ENCODE measurements at places on chromosomes 16 and 17.

DNA sequence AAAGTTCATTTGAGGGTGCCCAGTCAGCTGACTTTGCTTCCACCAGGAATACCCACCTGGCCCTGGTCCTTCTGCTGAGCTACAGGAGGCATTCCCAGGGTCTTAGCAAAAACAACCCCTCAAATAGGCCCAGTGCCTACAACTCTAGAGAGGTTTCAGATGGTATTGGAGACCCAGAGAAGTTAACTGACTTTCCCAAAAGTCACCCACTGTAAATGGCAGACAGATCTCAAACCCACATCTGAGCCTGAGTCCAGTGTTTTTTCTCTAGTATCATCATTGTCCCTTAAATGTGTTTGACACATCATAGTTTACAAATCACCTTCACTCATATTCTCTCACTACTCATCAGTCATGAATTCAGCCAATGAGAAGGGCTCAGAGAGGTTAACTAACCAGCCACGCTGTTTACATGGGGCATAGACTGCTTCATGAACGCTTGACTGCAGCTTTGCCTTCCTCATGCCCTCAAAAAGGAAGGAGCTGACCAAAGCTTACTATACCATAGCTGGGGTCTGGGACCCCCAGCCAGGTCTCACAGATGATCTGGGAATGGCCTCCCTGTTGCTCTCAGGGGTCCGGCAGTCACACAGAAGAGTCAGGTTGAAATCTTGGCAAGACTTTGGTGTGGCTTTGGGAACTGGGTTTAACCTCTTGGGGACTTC is 3.7 kb downstream of the PHOSPHO1 start:
- no peak for DNase-seq

DNA sequence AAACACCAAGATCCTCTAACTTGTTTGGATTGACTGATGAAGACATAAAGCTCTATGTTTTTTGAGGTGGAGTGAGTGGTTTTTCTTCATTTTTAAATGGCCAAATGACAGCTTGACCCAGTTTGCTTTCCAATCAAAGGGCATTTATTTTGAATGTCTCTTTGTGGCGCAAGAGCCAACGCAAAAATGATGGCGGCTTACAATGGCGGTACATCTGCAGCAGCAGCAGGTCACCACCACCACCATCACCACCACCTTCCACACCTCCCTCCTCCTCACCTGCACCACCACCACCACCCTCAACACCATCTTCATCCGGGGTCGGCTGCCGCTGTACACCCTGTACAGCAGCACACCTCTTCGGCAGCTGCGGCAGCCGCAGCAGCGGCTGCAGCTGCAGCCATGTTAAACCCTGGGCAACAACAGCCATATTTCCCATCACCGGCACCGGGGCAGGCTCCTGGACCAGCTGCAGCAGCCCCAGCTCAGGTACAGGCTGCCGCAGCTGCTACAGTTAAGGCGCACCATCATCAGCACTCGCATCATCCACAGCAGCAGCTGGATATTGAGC is 329 bp downstream of the NLK start:
- DNase-seq, result no peak

- DNase-seq, result no peak
Measured at GRCh38 chr16:81885976-81886586, 107.0 kb downstream of the PLCG2 start.

DNA sequence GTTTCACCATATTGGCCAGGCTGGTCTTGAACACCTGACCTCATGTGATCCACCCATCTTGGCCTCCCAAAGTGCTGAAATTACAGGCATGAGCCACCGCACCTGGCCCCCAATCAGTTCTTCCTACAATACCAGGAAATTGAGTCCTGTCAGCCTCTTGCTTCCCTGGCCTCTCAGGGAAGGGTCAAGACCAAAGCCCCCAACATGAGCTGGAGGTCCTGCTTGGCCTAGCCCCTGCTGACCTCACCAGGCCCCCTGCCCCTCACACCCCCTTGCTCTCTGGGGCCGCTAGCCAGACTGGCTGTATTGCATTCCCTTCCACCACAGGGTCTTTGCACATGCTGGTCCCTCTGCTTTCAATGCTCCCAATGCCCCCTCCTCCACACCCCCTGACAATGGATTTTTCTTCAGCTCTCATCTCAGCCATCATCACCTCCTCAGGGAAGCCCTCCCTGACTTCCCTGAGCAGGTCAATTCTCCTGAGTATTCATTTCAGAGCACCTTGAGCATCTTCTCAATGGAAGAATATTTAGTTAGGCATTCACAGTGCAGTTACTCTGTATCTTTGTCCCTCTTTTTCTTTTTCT is 24.1 kb downstream of the IGFBP4 start:
- DNase-seq, result no peak

DNA sequence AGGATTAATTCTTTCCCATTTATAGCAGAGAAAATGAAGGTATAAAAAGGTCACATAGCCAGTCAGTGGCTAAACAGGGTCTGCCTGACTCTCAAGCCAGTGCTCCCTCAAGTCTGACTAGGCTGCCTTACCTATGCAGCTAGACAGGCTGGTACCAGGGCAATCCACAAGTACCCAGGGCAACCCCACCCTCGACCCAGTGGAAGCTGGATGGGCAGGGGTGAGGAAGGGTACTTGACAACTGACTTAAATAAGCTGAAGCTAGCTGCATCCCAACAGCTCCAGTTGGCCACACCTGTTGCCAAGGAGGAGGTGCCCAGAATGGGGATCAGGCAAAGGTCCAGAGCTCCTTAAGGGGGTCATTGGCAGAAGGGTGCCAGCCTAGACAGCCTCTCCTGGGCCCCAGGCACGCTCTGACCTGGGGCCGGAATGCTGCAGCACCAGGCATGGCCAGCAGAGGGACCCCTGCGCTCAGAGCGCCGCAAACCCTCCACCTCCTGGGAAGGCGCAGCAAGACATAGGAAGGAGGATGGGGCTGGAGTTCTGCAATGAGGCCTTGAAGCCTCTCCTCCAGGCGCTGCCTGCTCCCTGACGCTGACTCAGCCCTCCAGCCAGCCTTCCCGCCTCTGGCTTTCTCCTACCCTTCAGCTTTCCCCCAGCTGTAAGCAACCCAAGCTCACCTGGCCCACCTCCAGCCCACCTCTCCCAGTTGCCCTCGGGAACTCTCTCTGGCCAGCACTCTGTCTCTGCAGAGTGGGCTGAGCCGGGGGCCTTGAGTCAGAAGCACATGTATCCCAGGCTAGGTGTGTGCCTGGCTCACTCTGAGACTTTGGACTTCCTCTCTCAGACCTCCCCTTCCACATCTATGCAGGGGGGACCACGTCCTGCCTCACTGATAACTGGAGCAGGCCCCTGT is 28.8 kb downstream of the MPP2 start:
- peak; percentile 52 for DNase-seq

GRCh38 chr17:44386182-44386525 is 3.3 kb downstream of the ITGA2B start:
- no peak for DNase-seq

GRCh38 chr17:5816491-5817070 is 232.3 kb upstream of the NLRP1 start:
- DNase-seq, result no peak

- no peak for DNase-seq
Measured at GRCh38 chr16:88754109-88754911, 30.7 kb downstream of the PIEZO1 start.

DNA sequence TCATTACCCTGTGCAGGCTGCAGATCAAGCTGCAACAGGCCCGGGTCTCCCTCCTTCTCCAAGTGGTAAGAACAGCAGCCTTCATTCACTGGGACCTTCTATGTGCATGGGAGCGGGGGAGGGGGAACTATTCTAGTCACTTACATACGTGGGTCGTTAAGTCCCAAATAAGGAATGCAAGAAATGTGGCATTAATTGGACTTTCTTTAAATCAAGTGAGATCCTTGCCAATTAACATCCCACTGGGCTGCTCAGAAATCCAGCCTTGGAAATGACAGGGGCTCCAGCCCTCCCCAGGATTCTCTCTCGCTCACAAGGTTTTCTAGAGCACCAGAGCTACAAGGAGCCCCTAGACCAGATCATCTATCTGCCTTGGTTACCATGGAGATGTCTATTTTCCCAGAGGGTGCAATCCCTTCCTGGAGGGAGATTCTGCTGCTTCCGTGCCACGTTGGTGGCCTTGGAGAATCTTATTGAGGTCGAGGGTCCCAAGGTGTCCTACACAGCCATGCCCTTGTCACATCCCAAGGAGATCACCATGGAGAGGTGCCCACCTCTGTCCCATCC is 5.2 kb upstream of the EIF1 start:
- no peak for DNase-seq

Measured in activated CD4-positive, alpha-beta T cell treated with anti-CD3 and anti-CD28 coated beads, Interleukin-2, amount 50 U/mL, for 24 hours (primary cell).